ENCODE measurements at places on chromosomes 5 and 9.

GRCh38 chr5:136080483-136081216 lies 51.9 kb downstream of the TGFBI start:
- peak; percentile 96 for DNase-seq

GRCh38 chr5:20469792-20470191 lies 481.8 kb upstream of the CDH18 start:
- no peak for DNase-seq

DNA sequence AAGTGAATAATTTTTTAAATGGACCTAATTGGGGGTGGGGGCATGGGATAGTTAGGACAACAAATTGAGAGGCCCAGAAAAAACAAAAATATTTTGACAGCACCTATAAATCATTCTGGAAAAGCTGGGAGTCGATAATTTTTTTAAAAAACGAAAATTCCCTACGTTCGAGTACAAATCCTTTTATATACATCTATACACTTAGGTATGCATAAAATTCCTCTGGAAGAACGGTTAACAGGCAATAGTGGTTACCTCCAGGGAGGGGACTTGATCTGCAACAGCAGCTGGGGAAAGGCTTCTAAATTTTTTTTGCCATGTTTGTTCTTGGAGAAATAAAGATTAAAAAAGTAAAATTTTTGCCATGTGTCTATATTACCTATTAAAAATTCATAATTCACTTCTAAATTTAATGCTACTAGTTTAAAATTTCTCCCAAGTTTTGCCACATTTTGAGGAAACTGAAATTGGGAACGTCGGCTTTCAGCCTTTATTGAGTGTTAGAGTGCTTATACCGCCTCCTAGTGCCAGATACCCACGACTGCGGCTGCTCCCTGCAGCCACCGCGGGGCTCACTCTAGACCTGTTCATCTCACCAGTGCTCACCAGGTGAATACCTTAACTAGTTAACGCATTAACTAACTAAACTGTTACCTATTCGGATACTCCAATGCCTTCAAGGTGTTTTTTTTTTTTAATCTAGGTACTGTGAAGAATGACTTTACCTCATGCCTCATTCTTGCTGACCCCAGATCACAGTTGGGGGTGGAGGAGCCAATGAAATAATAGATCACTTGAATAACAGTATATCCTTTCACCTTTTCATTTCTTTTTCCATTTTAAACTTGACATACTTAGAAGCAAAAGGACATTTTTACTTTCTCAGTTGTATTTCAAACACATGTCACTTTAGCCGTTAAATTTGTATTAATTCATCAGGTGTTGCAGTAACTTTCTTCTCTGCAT lies 1.8 kb upstream of the BHMT start:
- DNase-seq, result peak; percentile 27

- no peak for DNase-seq
Measured at GRCh38 chr5:94640176-94640575, 21.7 kb downstream of the SLF1 start.

DNA sequence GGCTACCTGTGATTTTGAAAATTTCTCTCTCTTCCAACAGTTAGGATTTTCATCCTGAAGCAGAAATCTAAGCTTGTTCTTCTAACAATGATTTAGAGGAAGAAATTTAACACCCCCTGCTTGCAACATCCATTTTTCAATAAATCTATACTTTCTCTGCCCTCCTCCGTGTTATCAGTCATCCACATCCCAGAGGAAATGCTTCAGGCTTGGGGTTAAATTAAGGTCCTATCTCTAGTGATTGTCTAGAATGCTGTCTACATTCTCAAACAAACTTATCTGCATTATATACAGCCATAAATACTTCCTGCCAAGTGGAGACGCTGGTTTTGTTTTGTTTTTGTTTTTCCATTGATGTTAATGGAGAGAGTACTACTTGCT lies 371.0 kb downstream of the CSNK1G3 start:
- no peak for DNase-seq

DNA sequence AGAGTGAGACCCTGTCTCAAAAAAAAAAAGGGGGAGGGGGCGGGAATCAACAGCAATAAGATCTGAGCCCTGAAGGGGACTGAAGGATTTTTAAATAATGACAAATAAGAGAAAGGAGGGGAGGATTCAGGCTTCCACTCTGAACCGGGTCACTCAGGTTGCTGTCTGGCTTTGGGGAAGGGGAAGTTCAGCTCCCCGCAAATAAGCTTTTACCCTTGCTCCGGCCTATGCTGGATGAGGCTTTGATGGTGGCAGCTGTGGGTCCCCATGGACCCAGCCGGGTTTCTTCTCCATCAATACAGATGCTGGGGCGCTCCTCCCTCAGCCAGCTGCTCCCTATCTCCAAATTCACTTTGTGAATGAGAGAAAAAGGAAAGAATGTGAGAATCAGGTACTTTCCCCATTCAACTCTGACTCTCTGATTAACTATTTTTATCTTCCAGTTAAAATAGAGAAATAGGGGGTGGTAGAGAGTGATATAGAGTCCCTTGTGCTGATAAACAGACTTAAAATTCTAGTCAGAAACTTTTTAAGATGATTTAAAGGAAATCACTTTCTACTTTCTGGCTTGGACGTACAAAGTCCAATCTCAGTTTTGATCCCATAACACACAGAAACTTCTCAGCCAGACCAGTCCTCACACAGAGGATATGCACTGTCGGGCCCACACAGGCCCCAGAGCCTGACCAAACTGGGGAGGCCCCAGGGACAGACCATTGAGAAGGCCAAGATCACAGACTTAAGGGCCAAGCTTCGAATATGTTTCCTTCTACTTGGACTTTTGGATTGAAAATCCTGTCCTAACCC lies 39.6 kb downstream of the C5orf15 start:
- no peak for DNase-seq

Measured in AG20443 (cell line).